ENCODE measurements at places on chromosomes 5 and 9. TPM values are rescaled to one million over a fixed set of nuclear protein-coding genes. Genes with fewer than 3 reads are reported as not detected.

DNA sequence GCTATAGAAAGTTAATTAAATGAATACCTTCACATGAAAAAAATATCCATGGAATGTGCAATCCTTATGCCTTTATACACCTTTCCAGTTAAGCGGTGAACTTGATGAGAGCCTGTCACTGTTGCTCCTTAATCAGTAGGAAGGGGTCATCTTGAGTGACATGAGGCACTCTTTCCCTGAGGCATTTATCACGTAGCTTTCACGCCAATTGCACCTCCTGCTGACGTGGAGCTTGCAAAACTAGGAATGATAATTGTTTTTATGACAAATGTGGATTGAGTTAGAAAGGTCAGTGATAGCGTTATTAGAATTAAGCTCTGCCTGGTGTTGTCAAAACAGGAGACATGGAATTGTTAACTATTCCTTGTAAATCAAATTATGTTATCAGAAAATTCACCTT lies 79.7 kb downstream of the SLF1 start:
- peaks cover 11% of the 10 kb centered on the region for H3K4me1 ChIP-seq
- no peaks in the 10 kb centered on the region for H3K36me3 ChIP-seq
- DNase-seq, result no peak
- no peak overlapping the region for H3K4me3 ChIP-seq
- H3K27me3 ChIP-seq, result no peaks in the 10 kb centered on the region

- H3K36me3 ChIP-seq, result no peaks in the 10 kb centered on the region
- H3K4me3 ChIP-seq, result no peak overlapping the region
- H3K4me1 ChIP-seq, result peaks cover 5% of the 10 kb centered on the region
- peaks cover 17% of the 10 kb centered on the region for H3K27me3 ChIP-seq
Observed at GRCh38 chr9:79362100-79363081, 209.4 kb upstream of the TLE4 start.

GRCh38 chr5:19532936-19533335 lies 455.1 kb downstream of the CDH18 start:
- H3K27me3 ChIP-seq, result no peaks in the 10 kb centered on the region
- H3K4me3 ChIP-seq, result no peak overlapping the region
- H3K36me3 ChIP-seq, result no peaks in the 10 kb centered on the region
- H3K4me1 ChIP-seq, result no peaks in the 10 kb centered on the region

ARHGEF39 gene
- polyA plus RNA-seq, result 2.2 TPM

DNA sequence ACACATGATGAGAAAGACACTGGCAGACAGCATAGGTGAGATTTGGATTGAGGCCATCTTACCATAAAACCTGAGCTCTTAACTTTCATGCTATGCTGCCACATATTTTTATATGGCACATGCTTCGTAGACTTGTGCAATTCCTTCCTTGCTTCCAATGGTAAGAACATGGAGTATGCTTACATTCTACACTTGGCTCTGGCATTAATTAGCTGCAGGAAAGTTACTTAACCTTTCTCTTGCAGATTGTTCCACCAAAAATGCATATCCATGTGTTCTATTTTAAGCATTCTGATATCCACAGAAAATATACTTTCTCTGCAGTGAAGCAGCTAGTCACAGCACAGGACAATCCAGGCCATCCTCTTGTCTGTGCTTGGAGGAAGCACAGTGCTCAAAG lies 119.4 kb downstream of the MPDZ start:
- no peak overlapping the region for H3K27ac ChIP-seq
- no peak overlapping the region for H3K4me3 ChIP-seq
- H3K27me3 ChIP-seq, result no peaks in the 10 kb centered on the region
- no peaks in the 10 kb centered on the region for H3K4me1 ChIP-seq

PITX1 gene
- polyA plus RNA-seq, result not detected

GFI1B gene
- polyA plus RNA-seq, result 0.38 TPM

MGAT1 gene
- 88.8 TPM for polyA plus RNA-seq

- peaks cover 6% of the 10 kb centered on the region for H3K27me3 ChIP-seq
- H3K27ac ChIP-seq, result no peak overlapping the region
- no peak for DNase-seq
- no peak overlapping the region for H3K4me3 ChIP-seq
- no peaks in the 10 kb centered on the region for H3K36me3 ChIP-seq
- no peaks in the 10 kb centered on the region for H3K4me1 ChIP-seq
Observed at GRCh38 chr5:148615644-148616275, 38.6 kb downstream of the HTR4 start.

DNA sequence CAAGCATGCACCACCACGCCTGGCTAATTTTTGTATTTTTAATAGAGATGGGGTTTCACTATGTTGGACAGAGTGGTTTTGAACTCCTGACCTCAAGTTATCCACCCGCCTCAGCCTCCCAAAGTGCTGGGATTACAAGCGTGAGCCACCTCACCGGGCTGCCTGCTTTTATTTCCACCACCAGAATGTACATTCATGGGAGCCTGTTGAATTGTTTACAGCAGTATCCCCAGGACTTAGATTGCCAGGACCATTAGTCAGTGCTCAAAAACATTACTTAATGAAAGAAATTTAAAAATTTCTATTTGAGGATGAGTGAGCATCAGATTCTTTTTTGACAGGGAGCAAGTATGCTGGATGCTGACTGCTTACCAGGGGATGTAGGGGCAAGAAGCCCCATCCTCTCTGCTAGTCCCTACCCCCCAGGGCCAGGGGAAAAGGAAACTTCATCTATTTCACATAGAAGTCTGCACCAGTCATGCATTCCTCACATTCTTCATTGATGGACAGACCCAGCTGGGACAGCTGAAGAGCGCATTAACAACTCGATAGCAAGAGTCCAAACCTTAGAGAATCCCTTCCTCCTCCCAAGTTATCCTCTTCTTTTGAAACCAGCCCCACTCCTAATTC lies 10.3 kb upstream of the RGMB start:
- H3K4me1 ChIP-seq, result peaks cover 9% of the 10 kb centered on the region
- no peak overlapping the region for H3K27ac ChIP-seq
- no peak for DNase-seq
- no peak overlapping the region for H3K4me3 ChIP-seq

ADAMTS13 gene
- not detected for polyA plus RNA-seq

ZNF618 gene
- polyA plus RNA-seq, result 3.0 TPM

- DNase-seq, result no peak
- no peaks in the 10 kb centered on the region for H3K4me1 ChIP-seq
- no peak overlapping the region for H3K4me3 ChIP-seq
- H3K27me3 ChIP-seq, result no peaks in the 10 kb centered on the region
- H3K36me3 ChIP-seq, result no peaks in the 10 kb centered on the region
Observed at GRCh38 chr5:28850320-28850921, 1812.0 kb upstream of the CDH9 start.

DNA sequence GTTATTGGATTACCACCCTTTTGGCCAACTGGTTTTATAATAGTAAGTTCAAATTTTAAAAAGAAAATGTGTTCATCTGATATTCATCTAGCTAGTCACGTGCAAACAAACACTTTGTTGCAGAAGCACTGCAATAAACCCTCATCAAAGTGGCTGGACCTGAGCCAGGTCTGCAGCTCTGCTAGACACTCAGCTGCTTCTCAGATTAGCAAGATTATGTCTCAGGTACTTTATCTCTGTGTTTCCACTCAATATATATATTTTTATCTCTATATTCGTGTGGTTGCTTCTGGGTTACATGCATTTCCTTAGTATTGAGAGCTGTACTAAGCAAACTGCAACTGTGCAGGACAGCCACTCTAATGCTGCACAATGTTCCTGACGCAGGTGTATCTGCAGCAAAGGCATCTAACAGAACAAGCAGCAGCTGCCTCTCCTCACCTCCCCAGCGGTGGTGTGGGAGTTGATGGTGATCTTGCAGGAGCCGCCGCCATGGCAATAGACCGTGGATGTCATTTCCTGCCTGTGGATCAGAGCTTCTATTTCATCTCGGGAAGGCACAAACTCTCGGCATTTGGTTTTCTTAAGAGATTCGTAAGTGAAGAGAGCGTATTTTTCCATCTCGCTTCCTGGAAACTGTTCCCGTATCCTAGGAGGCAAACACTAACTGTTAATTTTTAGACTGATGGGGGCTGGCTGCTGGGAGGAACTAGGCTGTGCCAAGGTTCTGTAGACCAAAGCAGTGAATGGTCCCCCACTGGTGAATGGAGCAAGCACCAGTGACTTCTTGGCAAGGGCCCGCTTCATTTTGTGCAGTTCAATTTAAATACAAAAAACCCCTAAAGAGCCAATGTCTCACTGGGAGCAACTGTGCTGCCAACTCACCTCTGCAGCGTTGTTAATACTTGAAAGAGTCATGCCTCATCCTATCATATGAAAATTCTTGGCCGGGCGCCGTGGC lies 56.7 kb upstream of the RETREG1 start:
- no peak for DNase-seq
- H3K27ac ChIP-seq, result no peak overlapping the region

ACOT12 gene
- not detected for polyA plus RNA-seq

DNA sequence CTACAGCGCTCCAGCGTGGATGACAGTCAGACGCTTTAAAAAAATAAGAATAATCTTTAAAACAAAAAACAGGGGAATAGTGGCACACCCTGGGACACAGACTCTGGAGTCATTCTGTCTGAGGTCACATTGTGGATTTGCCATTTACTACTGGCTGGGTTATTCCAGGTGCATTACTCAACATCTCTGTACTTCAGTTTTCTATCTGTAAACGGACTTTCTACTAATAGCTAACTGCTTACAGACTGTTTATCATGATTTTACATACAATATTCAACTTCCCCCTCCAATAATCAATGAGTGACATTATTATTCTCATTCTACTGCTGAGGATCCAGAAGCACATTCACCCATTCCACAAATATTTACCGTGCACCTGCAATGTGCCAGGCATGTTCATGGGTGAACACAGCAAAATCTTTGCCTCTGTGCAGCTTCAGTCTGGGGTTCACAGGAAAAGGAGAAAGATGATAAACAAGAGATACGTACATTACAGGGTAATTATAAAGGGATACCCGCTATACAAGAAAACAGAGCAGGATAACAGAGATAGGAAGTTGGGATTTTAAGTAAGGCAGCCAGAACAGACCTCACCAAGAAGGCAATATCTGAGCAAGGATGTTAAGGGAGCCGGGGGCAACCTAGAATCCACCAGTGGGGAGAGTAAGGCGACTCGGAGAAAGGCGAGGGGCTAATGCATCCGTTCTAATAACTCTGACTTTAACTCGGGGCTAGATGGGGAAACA lies 984 bp upstream of the RAD23B start:
- H3K36me3 ChIP-seq, result no peaks in the 10 kb centered on the region
- no peak for DNase-seq
- H3K4me3 ChIP-seq, result peak overlapping the region; percentile 86
- no peaks in the 10 kb centered on the region for H3K27me3 ChIP-seq
- H3K4me1 ChIP-seq, result peaks cover 31% of the 10 kb centered on the region
- H3K27ac ChIP-seq, result peak overlapping the region; percentile 96

- H3K36me3 ChIP-seq, result no peaks in the 10 kb centered on the region
- no peak for DNase-seq
- H3K4me3 ChIP-seq, result no peak overlapping the region
- H3K4me1 ChIP-seq, result no peaks in the 10 kb centered on the region
Observed at GRCh38 chr9:8315211-8315610, 515.6 kb upstream of the DMAC1 start.

IER5L gene
- 0.09 TPM for polyA plus RNA-seq

PCDHA10 gene
- polyA plus RNA-seq, result not detected

DNA sequence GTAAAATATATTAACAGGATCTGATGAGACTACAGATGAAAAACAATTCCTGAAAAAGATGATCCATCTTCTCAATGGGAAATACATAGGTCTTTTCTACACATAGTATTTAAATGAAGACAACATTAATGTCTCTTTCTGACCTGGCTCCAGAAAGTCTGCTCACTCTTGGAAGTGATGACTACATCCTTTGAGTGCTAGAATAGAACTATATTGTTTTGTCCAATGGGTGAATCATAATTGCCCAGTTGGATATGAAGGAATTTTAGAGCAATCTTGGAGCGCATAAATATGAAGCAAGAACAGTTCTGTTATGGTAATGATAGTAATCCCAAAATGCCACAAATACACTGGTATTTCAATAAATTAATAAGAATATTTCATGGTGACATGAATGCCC lies 322.1 kb downstream of the DEPDC1B start:
- no peaks in the 10 kb centered on the region for H3K4me1 ChIP-seq
- no peaks in the 10 kb centered on the region for H3K27me3 ChIP-seq
- no peaks in the 10 kb centered on the region for H3K36me3 ChIP-seq

- H3K4me1 ChIP-seq, result no peaks in the 10 kb centered on the region
- peaks cover 3% of the 10 kb centered on the region for H3K36me3 ChIP-seq
- DNase-seq, result no peak
- H3K27ac ChIP-seq, result no peak overlapping the region
- H3K4me3 ChIP-seq, result no peak overlapping the region
- H3K27me3 ChIP-seq, result peaks cover 12% of the 10 kb centered on the region
Observed at GRCh38 chr9:78144663-78145377, 91.1 kb upstream of the CEP78 start.

DNA sequence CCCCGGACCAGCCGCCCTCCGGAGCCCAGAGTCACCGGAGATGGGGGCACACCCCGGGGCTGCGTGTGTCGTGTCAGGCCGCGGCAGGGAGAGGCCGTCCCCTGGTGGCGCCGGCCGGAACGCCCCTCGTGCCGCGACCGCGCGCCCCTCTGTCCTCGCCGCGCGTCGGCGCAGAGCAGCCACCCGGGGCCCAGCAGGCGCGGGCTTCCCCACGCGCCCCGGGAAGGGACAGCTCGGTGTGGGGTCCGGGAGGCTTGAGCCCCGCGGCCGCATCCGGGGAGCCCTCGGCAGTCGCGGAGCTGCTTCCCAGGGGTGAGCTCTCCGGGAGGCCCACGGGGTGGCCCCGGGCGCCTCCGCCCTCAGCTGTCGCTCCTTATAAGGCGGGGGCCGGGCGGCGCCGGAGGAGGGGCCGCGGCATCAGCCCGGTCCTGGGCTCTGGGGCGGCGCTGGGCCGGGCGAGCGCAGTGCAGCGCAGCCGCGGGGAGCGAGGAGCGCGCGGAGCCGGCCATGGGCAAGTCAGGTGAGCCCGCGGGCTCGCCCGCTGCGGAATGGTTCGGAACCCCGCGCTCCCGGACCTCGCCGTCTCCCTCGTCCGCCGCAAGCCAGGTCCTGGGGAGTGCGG lies at the start of gene GLIPR2:
Gene GLIPR2, plus strand, starts transcription at position 462 of the 622 bp plus-strand sequence. Its CDS starts 46 bp downstream, at position 508.
- no peaks in the 10 kb centered on the region for H3K27me3 ChIP-seq
- peak; percentile 75 for DNase-seq
- H3K36me3 ChIP-seq, result no peaks in the 10 kb centered on the region
- peak within 1 kb of the TSS; percentile 93 for H3K4me3 ChIP-seq

DNA sequence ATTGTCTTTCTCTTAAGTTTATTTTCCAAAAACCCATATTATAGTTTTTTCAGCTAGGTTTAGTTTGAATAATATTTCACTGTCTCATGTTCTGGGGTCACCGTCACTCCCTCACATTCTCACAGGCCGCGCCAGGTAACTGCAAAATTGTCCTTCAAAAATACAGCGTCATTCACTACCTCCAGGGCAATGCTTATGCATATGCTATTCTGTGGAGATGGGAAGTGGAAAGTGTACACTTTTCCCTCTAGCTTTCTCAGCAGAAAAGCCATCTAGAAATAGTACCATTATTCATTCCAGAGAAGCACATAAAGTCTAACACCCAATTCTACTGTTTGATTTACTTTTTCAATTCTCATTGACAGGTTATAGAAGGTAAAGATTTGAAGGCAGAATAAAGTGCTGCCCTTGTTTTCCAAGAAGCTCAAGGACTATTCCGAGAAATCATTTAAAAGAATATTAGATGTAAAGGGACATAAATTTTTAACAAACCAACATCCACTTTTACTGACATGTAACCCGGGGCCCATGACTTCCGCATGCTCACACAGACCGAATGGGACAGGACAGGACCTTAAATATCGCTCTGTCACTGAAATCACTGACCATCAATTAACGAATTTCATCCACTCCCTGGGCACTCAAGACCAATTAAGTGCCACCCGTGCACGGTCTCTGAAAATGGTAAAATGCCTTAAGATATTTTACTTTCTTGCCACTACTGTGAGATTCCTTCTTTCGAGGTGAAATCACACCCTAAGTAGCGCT lies 720 bp downstream of the NUDT12 start:
- H3K4me1 ChIP-seq, result peaks cover 32% of the 10 kb centered on the region
- peaks cover 5% of the 10 kb centered on the region for H3K27me3 ChIP-seq
- peak overlapping the region; percentile 96 for H3K4me3 ChIP-seq
- DNase-seq, result no peak

Data from naive B cell (primary cell).